ENCODE measurements at places on chromosomes 3 and 15.
A peak's percentile ranks its signal among the peaks of the same experiment; 100 is the strongest.

DNA sequence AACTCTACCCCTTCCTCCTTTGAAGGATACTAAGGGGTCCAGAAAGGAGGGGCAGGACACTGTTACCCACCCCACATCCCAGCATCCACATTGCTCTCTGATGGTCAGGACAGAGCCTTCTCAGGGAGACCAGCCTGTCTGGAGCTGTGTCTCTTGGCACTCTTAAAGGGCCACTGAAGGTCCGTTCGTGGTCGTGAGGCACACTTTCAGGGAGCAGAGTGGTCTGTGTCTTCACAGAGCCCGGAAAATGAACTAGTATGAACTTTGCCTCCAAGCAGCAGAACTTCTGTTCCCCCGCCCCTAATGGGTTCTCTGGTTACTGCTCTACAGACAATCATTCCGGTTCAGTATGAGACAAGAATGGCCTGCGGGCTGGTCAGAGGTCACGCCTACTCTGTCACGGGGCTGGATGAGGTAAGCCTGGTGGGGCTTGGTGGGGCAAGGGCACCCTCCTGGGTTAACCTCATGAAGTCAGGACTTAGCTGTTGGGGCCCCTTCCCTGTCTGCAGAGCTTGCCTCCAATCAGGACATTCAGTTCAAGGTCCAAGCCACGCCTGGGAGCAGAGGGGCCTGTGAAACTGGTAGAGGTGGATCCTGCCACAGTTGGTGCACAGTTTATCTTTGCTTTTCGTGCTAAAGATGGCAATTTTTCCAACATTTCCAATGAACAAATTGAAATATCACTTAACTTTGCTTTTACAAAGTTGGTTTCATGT is 33.2 kb downstream of the CAPN3 start:
- no peak for DNase-seq

DNA sequence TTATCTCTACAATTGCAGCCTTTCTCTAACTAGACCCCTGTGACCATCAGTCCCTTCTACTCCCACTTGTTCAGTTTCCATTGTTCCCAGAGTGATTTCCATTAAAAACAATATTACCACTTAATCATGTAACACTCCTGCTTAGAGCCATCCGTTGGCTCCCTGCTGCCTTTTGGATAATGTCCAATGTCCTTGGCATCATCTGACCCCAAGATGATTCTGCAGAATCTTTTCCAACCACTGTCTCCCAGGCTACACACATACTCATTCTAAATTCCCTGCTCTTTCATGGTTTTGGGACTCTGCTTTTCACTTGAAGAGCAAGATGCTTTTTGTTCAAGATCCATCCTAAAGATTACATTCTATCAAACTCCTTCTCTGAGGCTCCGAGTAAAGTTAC is 7.1 kb downstream of the KCNH8 start:
- no peak for DNase-seq

DNA sequence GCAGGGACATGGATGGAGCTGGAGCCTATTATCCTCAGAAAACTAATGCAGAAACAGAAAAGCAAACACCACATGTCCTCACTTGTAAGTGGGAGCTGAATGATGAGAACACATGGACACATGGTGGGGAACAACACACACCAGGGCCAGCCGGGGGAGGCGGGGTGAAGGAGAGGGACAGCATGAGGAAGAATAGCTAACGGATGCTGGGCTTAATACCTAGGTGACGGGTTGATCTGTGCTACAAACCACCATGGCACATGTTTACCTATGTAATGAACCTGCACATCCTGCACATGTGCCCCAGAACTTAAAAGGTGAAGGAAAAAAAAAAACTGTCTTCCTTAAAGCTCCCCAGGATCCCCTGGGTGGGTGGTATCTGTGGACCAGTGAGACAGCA is 87.1 kb downstream of the ADAMTS17 start:
- DNase-seq = no peak

GRCh38 chr15:65857718-65858402 is 11.4 kb upstream of the RAB11A start:
- DNase-seq = peak; percentile 47

- DNase-seq = peak; percentile 89
These were observed 7.2 kb downstream of the SH3BP5 start for GRCh38 chr3:15325228-15325627.

DNA sequence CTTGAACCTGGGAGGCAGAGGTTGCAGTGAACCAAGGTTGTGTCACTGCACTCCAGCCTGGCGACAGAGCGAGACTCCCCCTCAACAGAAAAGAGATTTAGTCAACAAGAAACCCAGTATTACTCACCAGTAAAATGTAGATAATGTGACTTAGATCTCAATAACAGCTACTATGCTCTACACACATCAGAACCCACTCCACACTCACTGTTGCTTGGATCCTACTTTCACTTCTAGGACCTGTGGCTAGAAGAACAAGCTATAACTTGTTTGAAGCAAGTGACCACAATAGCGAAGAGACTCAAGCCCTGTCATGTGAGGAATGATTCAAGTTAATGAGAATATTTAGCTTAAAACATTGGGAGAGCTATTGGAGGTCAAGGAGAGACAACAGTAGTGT is 100.7 kb downstream of the ANXA2 start:
- no peak for DNase-seq

DNA sequence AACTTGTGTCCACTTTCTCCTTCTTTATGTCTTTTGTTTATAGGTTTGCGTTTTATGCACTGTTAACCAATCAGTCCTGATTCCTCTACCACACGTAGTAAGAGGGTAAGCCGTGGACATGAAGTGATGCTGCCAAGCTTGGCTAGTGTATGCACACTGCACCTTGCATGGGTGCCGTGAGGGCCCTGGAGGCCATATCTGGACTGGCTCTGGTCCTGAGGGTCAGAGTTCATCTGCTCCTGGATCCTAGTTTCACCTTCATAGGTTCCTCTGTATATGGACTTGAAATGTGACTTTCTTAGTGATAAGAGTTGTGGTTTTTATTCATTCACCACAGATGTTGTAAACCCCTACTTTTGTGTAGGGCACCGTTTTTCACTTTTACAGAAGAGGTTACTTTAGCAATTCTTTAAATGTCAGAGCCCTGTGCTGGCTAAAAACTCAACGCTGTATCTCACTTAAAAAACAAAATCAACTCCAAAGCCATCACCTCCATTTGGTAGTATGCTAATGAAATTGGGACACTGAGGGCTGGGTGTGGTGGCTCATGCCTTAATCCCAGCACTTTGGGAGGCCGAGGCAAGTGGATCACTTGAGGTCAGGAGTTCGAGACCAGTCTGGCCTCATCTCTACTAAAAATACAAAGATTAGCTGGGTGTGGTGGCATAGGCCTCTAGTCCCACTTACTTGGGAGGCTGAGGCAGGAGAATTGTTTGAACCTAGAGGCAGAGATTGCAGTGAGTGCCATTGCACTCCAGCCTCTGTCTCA is 22.9 kb downstream of the SIAH2 start:
- no peak for DNase-seq

GRCh38 chr15:64224511-64224910 is 61.7 kb upstream of the PPIB start:
- peak; percentile 83 for DNase-seq

GRCh38 chr3:76638006-76638405 is 401.9 kb upstream of the ROBO2 start:
- DNase-seq = peak; percentile 54

DNA sequence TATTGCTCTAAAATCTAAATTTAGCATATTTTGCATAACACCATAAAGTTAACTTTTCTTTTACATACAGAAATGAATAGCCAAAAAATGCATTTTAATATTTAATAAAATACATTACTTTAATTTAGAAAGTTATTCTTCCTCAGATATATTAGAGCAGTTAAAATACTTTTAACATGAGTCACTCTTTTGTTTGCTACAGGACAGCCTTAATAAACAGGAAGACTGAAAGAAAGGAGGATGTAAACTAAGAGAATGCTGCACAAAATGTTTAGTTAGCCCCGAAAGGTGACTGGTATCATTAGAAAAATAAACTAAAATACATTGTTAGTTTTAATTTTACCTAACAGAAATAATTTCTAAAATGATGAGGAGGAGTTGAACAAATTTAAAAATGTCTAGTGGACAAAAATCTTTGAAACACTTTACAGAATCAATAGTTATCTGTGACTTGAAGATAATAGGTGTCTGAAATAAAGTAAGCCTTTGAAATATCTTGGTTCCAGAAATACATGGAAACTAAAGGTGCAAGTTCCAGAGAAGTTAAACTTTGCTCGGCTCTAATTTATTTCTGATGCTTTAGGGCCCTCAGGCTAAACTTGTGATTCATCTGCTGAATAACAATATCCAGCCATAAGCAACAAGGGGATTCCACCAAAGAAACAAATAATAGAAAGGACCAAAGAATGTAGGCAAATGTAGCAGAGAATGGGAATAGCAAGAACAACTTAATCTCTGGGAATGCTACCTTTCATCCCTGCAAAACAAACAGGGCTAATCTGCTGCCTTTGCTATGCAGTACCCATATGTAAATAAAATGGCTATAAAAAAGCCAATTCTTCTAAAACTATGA is 138.3 kb upstream of the UBP1 start:
- peak; percentile 51 for DNase-seq

DNA sequence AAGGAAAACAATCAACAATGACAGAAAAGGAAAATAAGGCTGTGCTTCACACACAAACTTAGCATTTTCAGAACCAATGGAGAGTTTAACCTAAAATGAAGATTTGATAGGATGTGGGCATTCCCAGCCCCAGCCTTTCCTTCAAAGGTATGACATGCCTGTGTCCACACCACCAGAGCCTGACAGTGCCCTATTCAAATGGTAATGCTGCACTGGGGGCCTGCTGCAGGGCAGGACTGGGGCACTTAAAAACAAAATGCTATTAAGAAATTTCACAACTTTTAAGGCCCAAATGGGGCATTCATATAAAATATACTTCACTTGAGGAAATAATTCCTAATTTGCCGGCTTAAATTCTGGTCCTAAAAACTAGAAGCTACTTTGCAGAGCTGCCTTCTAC is 30.9 kb upstream of the TKT start:
- no peak for DNase-seq

DNA sequence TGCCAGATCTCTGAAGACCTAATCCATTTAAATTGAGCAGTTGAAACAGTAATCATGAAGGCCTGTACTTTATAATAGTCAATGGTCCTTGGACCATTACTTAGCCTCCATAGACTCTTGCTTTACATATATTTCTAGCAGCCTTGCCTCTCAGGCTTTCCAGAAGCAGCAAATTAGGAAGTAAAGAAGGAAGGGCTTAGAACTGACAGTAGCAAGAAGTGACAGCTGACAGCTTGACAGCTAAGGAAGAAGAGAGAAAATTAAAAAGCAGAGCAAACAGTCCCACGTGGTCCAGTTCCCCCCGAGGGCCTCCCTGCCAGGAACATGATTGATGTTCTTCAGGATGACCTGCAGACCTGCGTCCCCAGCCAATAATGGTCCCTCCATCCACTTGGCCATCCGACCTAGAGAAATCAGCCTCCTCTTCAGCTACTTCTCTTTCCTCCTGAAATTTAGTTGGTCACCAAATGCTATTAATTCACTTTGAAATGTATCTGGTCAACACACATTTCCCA is 15.0 kb upstream of the PSMD6 start:
- DNase-seq = no peak

- DNase-seq = no peak
These were observed 41.2 kb upstream of the SLC6A11 start for GRCh38 chr3:10774825-10775224.

DNA sequence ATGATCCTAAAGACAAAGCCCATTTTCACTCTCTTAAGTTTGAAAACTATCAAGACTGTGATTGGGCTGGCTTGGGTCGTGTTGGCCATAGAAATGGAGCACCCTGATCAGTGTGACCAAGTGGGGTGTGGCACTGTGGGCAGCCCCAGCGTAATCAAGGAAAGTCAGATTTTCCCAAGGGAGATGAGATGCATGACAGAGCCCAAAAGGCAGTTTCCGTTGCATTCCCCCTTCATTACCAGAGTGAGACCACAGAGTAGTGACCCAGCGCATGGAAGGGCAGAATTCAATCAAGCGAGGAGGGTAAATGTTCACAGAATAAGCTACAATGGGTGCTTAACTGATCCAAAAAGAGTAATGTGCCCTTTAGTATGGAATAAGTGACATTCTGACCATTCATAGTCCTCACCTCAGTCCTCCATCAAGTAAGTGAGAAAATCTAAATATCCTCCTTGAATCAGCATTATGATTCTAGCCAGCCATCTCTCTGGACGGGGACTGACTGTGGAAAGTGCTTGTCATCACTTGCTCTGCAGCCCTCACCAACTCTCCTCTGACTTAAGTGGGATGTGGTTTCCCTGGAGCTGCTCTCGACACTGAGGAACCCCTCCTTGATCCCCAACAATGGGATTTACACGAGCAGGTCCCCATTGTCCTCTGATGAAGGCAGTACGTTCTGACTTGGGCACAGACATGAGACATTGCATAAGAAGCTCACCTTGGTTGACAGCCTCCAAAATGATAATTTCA is 430.5 kb downstream of the OCA2 start:
- no peak for DNase-seq

- DNase-seq = no peak
These were observed 21.1 kb downstream of the C3orf62 start for GRCh38 chr3:49255718-49256511.

DNA sequence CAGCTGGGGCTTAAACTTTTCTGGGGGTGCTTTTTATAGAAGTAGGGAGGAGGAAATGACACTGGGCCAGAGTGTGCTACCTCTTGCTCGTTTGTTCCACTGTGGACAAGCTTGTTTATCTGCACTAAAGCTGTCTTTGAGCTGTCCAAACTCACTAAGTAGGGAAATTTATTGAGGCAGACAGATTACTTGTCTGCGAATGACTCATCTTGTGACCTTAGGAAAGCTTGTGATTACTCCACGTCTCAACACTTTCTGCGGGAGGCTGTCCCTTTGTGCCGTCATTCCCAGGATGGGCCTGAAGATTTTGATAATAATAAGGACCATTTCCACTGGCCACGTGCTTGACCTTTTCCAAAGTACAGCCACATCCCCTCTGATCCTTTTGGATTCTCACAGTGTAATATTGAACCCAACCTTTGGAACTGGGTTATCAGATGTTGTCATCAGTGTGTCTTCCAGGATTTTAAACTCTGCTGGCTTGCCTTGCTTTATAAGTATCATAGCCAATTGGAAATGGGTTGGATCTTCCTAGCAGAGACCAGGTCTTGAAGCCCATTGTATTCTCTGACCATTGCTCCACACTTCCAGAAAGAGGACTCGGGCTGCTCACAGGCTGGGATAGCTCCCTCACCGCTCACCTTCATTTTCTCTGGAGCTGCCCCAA is 84.7 kb downstream of the AGBL1 start:
- no peak for DNase-seq

DNA sequence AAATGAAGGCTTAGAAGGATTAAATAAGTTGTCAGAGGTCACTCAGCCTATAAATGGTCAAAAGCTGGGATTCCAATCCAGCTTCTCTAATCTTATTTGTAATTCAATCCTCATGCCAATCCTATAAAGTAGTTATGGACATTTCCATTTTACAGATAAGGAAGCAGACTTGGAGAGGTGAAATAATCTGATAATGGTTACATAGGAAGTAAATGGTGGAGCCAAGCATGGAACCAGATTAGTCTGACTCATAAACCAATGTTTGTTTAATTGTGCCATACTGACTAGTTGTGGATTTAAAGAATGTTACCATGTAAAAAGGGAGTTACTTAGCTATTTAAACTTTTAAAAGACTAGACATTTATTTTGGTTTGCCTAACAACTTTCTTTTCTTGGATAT is 59.7 kb downstream of the KCNAB1 start:
- DNase-seq = peak; percentile 25

GRCh38 chr3:76107935-76108570 is 322.7 kb upstream of the ZNF717 start:
- DNase-seq = peak; percentile 66

Measured in iris pigment epithelial cell (primary cell).